AG09309 (cell line): ENCODE measurements at places on chromosomes 2 and 18.

GRCh38 chr2:216474925-216475670 is 23.5 kb upstream of the RPL37A start:
- no peak for DNase-seq

- DNase-seq = no peak
Observed at GRCh38 chr2:30348825-30349224, 98.2 kb upstream of the LCLAT1 start.

DNA sequence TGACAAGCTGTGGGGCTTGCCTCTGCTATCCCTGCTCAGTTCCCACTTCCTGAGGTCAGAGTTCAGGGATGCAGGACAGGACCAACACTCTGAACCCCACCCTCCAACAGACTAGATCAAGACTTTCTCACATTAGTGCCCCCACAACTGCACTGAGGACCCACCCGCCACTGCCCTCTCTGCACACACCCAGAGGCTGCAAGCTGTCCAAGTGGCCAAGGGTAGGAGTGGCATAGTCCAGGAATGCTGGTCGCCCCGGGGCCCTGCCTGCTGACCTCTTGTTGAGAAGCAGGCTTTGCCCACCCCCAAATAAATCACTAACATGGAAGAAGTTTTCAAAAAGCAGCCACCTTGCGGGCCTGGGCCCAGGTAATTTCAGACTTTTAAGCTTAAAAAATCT is 5.5 kb upstream of the KIF1A start:
- DNase-seq = no peak

DNA sequence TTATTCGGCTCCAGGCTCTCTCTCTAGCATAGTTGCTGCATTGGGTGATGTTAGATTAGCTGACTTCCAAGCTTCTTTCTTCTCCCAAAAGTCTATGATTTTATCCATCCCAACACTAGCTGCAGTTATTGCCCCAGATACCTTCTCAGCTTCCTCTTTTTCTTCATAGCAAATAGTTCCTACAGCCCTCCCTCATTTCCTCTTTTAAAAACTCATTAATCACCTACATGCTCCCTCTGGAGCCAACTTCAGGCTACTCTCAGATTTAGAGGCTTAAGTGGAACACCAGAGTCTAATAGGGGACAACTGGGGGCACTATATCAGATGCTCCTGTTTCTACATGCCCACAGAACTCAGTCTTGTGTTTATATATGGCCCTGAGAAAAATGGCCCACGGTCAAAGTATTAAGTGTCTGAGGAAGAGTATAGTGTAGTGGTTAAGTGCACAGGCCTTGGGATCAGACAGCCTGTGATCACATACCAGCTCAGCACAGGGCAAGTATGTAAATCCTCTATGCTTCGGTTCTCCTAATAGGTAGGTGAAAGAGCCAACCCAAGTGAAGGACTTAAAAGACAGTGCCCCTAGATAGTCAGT is 241.9 kb upstream of the SLC14A2 start:
- no peak for DNase-seq

GRCh38 chr2:149991576-149991975 is 404.0 kb upstream of the MMADHC start:
- DNase-seq = no peak

GRCh38 chr2:63424329-63425078 is 163.8 kb downstream of the WDPCP start:
- no peak for DNase-seq

DNA sequence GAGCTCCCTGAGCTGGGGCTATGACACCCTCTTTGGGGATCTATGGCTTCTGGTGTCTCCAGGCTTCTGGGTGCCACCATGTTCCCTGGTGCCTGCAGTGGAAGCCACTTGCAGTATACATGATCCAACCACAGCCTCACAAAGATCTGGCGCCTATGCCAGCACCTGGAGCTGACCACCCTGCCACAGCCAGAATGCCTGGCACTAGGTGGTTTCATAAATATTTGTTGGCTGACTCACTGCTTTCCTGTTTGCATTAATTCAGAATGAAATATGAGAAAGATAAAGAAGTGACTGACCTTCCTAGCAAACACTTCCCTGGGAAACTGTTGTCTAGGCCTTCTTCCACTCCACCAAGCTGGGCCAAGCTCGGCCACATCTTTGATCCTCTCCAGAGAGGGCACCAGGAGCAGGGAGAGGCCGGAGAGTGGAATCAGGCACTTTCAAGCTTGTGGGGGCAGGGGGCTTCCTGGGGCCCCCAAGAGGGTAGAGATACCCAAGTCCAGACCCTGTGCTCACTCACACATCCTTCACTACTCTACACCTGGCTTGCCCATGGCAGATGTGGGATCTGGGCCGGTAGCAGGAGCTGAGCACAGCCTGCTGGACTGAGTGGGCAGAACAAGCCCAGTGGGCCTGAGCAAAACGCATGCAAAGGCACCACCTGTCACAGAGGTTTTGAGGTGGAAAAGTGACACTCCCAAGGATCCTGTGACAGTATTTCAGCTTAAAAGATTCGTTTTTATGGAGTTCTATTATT is 565.7 kb downstream of the SLC4A3 start:
- no peak for DNase-seq

DNA sequence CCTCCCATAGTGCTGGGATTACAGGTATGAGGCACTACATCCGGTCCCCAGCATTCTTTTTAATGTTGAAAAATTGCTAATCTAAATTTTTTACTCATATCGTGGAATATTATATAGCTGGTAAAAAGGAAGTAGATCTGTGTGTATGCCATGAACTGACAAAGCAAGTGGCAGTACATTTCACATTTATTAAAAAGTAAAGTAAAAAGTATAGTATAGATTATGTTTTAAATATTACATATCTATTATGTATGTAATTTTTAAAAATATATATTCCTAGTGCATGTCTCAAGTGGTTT is 25.1 kb downstream of the PLEKHB2 start:
- DNase-seq = no peak

DNA sequence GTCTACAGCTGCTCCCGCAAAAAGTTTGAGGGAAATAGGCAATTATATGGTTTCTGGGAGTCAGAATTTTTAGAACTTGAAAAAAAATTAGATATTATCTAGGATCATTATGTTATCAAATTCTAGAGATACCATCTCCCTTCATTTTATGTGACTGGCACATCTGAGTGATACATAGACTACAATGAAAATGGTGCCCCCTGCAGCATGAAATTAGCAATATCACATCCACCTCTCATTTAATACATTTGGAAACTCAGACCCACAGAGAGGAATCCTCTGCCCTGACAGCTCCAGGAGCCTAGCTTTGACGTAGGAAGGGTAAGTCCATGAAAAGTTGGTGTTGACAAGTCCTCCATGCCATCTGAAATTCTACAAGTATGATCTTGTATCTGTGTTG is 381.6 kb downstream of the SUCLG1 start:
- DNase-seq = no peak
